ENCODE measurements at places on chromosomes 2 and 18. TPM values are rescaled to one million over a fixed set of nuclear protein-coding genes. Genes with fewer than 3 reads are reported as not detected.

Gene B3GNT7
- 0.68 TPM for total RNA-seq

Gene FOXI3
- not detected for total RNA-seq

Gene ABHD1
- 2.1 TPM for total RNA-seq

Gene HNMT
- 0.34 TPM for total RNA-seq

GRCh38 chr2:190838492-190838910 is 42.1 kb upstream of the GLS start:
- H3K4me3 ChIP-seq: no peak overlapping the region
- H3K4me1 ChIP-seq: no peaks in the 10 kb centered on the region
- H3K27me3 ChIP-seq: no peaks in the 10 kb centered on the region
- H3K36me3 ChIP-seq: peaks cover 6% of the 10 kb centered on the region

DNA sequence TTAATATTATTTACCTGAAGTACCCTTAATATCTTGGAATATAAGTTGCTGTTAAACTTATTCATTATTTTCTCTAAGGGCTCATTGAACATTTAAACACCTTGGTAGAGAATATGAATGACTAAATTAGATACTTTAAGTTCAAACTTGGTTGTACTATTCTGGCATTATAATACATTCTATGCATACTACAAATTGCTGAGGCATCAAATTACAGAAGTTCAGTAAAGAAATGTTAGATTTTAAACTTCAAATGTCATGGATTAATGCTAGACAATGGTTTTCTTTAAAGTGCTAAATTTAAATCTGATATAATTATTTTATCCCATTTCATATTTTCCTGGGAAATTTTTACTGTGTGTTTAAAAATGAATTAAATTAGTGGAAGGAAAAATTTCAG is 63.1 kb downstream of the CDCA7 start:
- peaks cover 24% of the 10 kb centered on the region for H3K27me3 ChIP-seq
- DNase-seq: no peak
- no peak overlapping the region for H3K27ac ChIP-seq
- H3K4me3 ChIP-seq: no peak overlapping the region
- no peaks in the 10 kb centered on the region for H3K36me3 ChIP-seq
- no peaks in the 10 kb centered on the region for H3K4me1 ChIP-seq

GRCh38 chr18:38329145-38329544 is 763.5 kb upstream of the CELF4 start:
- no peaks in the 10 kb centered on the region for H3K4me1 ChIP-seq
- no peaks in the 10 kb centered on the region for H3K36me3 ChIP-seq
- H3K27ac ChIP-seq: no peak overlapping the region
- DNase-seq: no peak
- H3K27me3 ChIP-seq: no peaks in the 10 kb centered on the region

DNA sequence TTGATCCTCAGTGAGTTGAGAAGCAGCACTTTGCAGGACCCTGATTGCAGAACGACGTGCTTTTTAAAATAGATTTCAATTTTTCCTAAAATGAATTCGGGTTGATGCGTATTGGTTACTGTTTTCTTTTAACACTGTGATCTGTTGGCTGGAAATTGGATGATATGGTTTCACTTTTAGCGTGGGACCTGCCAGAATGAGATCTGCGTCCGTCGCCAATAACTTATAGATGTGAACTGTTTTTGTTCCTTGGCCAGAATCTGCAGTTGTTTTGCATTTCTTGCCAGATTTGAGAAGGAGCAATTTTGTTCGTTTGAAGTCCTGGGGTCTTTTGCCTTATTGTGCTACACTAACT is 703 bp downstream of the UGGT1 start:
- H3K27ac ChIP-seq: peak overlapping the region; percentile 97
- H3K4me3 ChIP-seq: peak overlapping the region; percentile 96
- H3K4me1 ChIP-seq: peaks cover 21% of the 10 kb centered on the region
- DNase-seq: no peak
